ENCODE measurements at places on chromosomes 11 and 22. TPM values are rescaled to one million over a fixed set of nuclear protein-coding genes. Genes with fewer than 3 reads are reported as not detected.

PDGFB gene
- 1.2 TPM for polyA plus RNA-seq

CHST1 gene
- 0.25 TPM for polyA plus RNA-seq

NXPE1 gene
- not detected for polyA plus RNA-seq

RPS3 gene
- 2,574 TPM for polyA plus RNA-seq

C11orf52 gene
- 6.5 TPM for polyA plus RNA-seq

PATE2 gene
- polyA plus RNA-seq = not detected

CD248 gene
- polyA plus RNA-seq = 1.4 TPM

RFPL1 gene
- not detected for polyA plus RNA-seq

ADM2 gene
- 2.2 TPM for polyA plus RNA-seq

RNF169 gene
- polyA plus RNA-seq = 9.2 TPM

TTC36 gene
- 0.14 TPM for polyA plus RNA-seq

CRYBB1 gene
- 0.14 TPM for polyA plus RNA-seq

UBTFL1 gene
- polyA plus RNA-seq = not detected

MPZL2 gene
- polyA plus RNA-seq = 150 TPM

ZP1 gene
- 0.08 TPM for polyA plus RNA-seq

A4GALT gene
- 19.3 TPM for polyA plus RNA-seq

TMPRSS4 gene
- 129 TPM for polyA plus RNA-seq

HMBS gene
- 18.0 TPM for polyA plus RNA-seq

TNNT3 gene
- 1.7 TPM for polyA plus RNA-seq

MS4A15 gene
- polyA plus RNA-seq = not detected

FGF4 gene
- not detected for polyA plus RNA-seq

EMSY gene
- polyA plus RNA-seq = 4.6 TPM
